ENCODE measurements at places on chromosomes 2 and 18.

GRCh38 chr18:34809451-34810072, 99.5 kb downstream of the DTNA start:
- peak; percentile 53 for DNase-seq

DNA sequence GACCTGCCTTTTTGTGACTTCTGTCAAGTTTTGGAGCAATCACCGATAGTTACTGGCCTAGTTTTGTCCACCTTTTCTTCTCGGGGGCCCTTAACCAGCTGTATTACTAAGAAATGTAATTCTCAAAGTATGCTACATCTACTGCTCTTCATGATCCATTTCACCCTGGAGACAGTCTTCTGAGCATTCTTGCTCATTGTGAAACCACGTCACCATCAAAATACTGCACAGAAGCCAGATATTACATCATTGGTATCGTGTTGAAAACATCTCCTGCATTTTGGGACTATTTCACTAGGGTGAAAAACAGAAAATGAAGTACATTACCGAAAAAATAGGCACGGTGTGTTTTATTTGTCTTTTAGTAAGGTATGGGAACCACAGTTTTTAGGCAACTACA, 11.7 kb downstream of the LYPD6B start:
- DNase-seq = peak; percentile 17

GRCh38 chr2:27721335-27721734, 50.2 kb upstream of the MRPL33 start:
- no peak for DNase-seq

DNA sequence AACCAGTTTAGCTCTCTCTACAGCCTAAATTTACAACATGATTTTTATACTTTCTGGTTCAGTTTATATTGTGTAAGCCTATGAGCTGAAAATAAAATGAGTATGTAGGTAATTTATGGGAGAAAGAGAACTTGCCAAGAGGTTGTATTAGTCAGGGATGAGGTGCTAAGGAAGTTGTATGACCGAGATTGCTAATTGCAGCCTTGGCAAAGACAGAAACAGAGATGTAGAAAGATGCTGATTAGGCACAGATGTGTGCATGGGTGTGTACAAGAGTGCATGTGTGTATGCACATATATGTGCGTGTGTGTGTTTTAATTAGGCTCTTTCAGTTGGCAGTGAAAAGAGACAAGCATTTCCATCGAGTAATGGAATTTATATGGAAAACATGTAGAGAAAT, 213.9 kb downstream of the FBXO15 start:
- no peak for DNase-seq

- no peak for DNase-seq
Measured at GRCh38 chr2:60091266-60091665, 462.2 kb downstream of the BCL11A start.

DNA sequence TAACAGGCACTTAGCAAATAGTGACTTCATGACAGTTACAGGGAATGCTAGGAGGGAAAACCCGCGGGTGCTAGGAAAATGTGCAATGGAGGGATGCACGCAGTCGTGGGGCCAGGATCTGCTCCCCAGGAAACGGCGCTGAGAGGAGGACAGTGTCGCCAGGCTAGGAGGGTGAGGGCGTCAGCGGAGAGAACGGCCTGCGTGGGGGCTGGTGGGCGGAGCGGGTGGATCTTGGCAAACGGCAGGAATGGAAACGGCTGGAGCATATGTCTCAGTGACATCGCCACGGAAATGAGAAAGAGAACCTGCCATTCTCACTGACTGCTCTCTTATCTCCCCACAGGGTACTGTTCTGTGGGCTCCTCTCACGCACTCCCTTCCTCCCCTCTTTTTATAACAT, 478.5 kb upstream of the ID2 start:
- DNase-seq = peak; percentile 66

- DNase-seq = no peak
Measured at GRCh38 chr2:130307850-130308249, 34.8 kb upstream of the IMP4 start.

GRCh38 chr2:18149660-18150246, 271.3 kb downstream of the KCNS3 start:
- peak; percentile 63 for DNase-seq

- peak; percentile 65 for DNase-seq
Measured at GRCh38 chr2:208031608-208032019, 6.3 kb upstream of the PLEKHM3 start.

DNA sequence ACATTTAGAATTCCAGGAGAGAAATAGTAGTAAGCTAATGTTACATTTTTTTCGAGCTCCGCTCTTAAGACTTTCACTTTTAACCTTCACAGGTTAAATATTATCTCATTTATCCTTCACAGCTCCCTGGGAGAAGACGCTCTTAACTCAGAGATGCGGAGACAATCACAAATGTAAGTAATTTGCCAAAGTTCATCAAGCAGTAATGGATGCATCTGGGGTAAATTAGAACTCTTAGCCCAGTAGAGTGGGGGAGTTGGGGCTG, 168.5 kb downstream of the SPP2 start:
- DNase-seq = no peak

- DNase-seq = peak; percentile 55
Measured at GRCh38 chr2:232142049-232142448, 180.5 kb downstream of the DIS3L2 start.

DNA sequence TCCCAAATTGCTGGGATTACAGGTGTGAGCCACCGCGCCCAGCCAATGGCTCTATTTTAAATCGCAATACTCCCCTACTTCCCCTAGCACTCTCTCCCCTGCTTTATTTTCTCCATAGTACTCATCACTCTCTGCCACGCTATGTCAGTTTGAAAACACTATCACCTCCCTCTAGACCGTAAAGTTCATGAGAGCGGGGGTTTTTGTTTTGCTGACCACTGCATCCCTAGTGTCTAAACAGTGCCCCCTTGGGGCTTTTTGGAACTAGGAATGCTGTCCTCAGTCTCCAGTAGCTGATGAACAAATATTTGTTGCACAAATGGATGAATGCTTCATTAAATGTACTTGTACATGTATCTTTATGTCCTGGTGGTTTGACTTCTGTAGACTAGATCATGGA, 44.1 kb downstream of the ATOH8 start:
- peak; percentile 72 for DNase-seq

DNA sequence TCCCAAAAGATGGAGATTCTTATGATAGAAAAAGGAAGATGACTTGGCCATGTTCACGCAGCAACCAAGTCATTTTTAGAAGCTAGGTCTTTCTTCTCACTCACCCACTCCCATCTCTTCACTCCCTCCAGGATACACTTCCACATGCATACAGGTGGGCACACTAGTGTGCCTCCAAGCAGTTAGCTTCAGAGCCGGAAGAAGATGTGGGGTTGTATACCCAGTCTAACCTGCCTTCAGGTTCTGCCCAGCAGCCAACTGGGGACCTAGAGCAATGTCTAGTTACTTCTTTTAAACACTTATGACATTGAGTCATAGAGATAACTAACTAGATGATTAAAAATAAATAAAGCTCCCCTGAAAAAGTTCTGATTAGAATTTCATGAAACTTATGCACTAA, 21.8 kb upstream of the TANK start:
- DNase-seq = no peak

Data from fibroblast of pulmonary artery (primary cell).